ENCODE measurements at places on chromosomes 7 and 10.

DNA sequence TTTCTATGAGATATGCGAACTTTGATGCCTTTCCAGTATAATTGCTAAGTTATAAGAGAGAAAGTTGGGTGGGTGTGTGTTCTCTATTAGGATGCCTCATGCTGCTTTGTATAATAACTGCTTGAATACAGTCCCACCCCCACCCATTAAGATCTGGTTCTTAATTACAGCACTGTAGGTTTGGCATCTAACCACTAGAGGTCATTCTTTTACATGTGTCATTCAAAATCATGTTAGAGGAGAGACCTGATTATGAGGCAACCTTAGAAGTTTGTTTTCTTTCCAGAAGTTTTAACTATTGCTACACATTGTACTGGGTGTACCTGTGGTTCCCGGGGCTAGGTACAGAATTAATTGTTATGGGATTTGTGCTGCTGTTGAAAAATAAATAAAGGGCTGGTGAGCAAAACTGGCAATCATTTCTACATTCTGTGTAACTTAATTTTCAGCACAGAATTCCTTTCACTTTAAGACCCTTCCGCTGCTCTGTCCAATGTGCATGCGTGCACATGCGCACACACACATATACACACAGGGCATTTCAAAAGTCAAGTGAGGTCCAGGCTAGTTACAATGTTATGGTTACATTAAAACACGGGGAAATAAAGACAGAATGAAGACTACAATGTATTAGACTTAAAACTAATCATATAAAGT lies 1156.3 kb downstream of the SORCS3 start:
- no peak for DNase-seq

DNA sequence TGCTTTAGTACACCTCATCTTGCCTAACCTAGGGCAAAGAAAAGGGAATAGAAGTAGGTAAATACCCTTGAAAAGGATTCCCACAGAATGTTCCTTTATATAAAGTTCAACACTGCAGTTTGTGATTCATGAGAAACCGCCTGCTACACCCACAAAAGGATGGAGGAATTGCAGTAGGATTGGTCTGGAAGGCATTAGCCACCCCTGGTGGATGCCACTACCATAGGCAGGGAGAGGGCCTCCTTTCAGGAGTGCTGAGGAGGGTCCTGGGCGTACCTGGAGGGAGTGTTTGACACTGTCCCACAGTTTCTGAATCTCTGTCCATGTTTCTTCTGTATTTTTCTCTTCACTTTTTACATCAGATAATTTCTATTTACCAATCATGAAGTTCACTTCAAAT lies 221.8 kb upstream of the TMEM72 start:
- DNase-seq, result no peak

- no peak for DNase-seq
Observed at GRCh38 chr7:24801883-24802282, 44.6 kb upstream of the GSDME start.

GRCh38 chr10:29703271-29703670 lies 68.5 kb upstream of the SVIL start:
- no peak for DNase-seq

DNA sequence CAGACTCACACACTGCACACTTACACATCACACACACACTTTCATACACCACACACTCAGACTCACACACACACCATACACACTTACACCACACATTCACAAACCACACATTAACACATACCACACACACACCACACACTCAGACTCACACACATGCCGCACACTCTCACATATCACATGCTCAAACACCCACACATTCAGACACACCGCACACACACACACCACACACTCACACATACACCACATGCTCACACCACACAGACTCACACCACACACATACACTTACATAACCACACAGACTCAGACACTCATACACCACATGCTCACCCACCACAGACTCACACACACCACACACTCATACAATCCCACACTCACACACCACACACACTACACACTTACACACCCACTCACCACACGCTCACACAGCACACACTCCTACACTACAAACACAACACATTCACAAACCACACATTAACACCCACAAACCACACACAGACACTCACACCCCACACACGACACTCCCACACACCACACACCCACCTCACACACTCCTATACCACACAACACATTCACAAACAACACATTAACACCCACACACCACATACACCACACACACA lies 125.4 kb downstream of the EVX1 start:
- DNase-seq, result no peak

GRCh38 chr7:90846192-90846591 lies 250.1 kb downstream of the CDK14 start:
- DNase-seq, result no peak

DNA sequence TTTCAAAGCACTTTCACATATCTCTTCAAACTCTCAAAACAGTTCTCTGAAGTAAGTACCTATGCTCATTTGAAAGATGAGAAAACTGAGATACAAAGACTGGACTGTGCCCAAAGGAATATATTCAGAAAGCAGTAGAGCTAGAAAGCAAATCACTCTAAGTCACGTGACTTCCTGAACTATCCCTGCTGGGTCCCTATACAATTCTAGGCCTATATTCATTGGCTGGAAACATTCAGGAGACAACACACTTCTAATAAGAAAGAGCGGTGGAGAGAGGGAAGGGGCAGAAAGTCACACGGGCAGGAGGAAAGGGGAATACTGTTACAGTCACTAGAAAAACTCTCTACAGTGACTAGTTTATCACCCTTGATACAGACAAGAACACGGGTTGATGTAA lies 140.0 kb downstream of the CHCHD3 start:
- DNase-seq, result no peak

DNA sequence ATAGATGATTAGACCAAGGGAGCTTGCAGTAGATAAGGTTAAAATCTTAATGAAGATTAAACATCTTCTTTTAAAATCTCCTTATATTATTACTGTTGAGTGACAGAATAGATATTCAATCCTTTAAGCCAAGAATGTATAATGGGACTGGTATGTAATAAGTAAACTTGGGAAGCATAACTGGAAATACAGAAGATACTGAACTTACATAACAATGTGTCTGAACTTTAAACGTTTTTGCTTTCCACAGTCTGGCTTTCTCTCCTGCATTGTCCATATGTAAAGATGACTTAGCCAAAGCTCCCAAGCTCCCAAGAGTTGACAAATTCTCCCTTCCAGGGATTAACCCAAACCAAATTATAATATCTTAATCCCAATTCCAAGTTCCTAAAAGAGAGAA lies 129.8 kb downstream of the KCND2 start:
- DNase-seq, result no peak

DNA sequence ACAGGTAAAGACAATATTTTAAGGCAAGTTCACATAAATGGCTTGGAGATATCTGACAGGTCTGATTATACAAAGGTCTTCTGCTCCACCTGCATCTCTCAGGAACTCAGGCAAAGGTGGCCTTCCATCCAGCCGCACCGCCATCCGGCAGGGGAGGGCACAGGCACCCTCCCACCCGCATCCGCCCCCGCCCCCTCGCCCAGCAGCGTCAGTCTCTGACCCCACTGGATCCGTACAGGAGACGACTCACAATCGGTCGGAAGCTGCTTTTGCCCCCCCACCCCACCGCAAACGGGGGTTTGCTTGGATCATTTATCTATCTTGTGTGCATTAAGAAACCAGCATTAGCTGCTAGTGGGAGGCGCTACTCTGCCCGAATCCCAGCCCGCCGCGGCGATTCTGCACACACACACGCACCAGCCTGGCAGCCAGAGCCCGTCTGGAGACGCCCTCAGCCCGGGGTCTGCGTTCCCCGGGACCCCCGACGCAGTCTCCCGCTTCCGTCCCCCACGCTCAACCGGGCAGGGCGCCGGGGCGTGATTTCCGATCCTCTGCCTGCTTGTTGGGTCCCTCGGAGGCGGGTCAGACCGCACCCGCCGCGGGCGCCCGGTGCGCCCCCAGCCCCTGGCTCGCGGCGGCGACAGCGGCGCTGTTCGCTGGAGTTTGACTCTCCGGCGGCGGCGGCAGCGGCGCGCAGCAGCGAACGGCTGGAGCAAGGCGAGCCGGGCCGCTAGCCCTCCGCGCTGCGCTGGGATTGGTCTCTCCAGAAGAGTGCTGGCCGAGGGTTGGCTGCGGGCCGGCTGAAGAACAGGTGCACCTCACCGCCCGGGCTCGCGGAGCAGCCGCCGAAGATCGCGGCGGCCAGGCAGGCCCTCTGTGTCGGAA lies 820 bp upstream of the NRG3 start:
- no peak for DNase-seq

GRCh38 chr7:13955494-13955893 lies 34.0 kb downstream of the ETV1 start:
- DNase-seq, result no peak

GRCh38 chr7:7567898-7568531 lies 1.3 kb downstream of the MIOS start:
- DNase-seq, result no peak

DNA sequence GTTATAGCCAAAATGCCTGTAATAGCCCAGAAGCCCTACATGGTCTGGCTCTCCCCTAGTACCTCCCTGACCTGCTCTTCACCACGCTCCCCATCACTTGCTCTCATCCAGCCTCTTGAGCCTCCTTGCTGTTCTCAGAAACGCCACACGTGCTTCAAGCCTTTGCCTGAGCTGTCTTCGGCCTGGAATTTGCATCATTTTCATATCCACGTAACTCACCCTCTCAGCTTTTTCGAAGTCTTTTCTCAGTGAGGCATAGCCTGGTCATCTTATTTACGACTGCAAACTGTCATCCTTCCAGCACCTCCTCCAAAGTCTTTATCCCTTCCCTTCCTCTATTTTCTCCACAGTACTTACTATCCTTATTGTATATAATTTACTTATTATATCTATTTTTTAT lies 151.0 kb upstream of the AHR start:
- no peak for DNase-seq

DNA sequence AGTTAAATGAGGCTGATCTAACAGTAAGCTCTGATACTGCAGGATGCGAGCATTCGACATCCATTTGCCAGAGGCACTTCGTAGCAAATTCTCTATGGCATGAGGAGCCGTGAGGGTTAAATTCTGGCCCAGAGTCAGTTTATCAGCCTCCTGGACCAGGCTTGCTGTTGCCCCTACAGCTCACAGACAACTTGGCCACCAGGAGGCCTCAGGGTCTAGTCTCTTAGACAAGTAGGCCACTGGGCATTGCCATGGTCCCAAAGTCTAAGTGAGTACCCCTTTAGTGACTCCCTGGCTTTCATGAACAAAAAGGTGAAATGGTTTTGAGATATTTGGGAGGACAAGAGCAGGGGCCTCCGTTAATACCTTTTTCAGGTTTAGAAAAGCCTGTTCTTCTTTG lies 178.0 kb upstream of the MBL2 start:
- no peak for DNase-seq
